CD8-positive, alpha-beta T cell (primary cell): ENCODE measurements at places on chromosomes 4 and X. TPM values are rescaled to one million over a fixed set of nuclear protein-coding genes. Genes with fewer than 3 reads are reported as not detected.

DNA sequence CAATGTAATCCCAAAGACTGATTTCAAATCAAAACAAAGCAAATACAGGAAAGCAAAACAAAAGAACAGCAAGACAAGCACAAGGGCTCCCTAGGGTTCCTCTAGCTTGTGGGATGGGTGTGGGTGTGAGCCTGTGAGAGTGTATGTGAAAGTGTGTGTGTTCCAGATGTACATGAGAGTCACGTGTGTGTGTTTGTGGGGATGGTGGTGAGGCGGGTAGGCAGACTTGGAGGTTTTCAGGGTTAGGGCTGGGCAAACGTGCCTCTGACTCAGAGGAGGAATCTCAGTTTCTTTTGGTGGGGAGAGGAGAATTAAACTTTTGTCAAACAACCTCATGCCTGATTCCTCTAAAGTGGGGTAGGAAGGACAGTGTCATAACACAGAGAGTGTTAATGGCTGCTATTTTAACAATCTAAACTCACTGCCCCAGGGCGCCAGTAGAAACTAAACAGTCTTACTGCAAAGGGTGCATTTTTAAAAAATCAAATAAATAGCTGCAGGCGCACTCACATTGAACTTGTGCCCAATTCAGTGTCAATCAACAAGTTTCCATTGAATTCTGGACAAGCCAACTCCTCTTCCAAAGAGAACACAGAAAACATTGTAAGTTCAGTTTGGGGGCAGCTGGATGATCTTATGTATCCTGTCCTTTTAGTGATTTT, 51.8 kb downstream of the CHRDL1 start:
- DNase-seq, result no peak

Gene XAGE2
- not detected for total RNA-seq

- no peak for DNase-seq
Observed at GRCh38 chr4:137514406-137515111, 17.7 kb downstream of the PCDH18 start.

Gene NAA11
- total RNA-seq, result not detected

Gene DKK2
- total RNA-seq, result not detected

DNA sequence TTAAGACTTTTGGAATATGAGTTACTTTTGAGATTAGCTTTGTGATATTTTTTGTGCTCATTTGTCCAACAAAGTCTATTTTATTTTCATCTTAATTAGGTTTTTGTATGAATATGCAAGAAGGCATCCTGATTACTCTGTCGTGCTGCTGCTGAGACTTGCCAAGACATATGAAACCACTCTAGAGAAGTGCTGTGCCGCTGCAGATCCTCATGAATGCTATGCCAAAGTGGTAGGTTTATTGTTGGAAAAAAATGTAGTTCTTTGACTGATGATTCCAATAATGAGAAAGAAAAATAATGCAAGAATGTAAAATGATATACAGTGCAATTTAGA, 10.8 kb downstream of the ALB start:
- no peak for DNase-seq

- DNase-seq, result no peak
Observed at GRCh38 chr4:8538703-8539567, 41.3 kb upstream of the GPR78 start.

Gene FGFR3
- total RNA-seq, result not detected

DNA sequence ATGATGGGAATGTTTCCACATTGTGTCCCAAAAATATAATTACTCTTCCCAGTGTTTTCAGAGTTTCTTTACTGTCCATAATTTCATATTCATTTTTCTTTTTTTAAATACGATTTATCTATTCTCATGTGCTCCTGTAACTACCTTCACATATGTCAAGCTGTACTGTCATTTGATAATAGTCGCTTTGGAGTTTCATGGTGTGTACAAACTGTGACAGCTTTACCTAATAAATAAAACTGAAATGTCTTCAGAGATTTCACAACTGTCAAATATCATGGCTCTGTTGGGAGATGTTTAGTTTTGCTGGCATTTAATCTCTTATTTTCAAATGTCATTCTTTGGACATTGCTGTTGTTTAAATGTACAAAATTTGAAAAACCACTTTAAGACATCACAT, 450.2 kb downstream of the TLL1 start:
- DNase-seq, result no peak

- no peak for DNase-seq
Observed at GRCh38 chrX:100445593-100445992, 35.5 kb upstream of the PCDH19 start.

Gene CHST7
- total RNA-seq, result 9.7 TPM

DNA sequence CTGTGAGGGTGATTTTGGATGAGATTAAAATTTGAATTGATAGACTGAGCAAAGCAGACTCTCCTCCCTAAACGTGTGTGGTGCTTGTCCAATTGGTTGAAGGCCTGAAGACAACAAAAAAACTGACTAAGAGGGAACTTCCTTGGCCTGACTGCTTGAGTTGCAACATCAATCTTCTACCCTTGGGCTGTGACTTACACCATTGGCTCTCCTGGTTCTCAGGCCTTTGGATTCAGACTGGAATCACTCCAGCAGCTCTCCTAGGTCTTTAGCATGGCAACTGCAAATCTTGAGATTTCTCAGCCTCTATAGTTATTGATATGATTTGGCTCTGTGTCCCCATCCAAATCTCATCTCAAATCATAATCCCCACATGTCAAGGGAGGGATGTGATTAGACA, 49.7 kb upstream of the IGFBP7 start:
- no peak for DNase-seq

- no peak for DNase-seq
Observed at GRCh38 chrX:119981286-119982070, 37.9 kb upstream of the NKAP start.

GRCh38 chr4:108889696-108890483, 127.0 kb upstream of the ETNPPL start:
- DNase-seq, result no peak

DNA sequence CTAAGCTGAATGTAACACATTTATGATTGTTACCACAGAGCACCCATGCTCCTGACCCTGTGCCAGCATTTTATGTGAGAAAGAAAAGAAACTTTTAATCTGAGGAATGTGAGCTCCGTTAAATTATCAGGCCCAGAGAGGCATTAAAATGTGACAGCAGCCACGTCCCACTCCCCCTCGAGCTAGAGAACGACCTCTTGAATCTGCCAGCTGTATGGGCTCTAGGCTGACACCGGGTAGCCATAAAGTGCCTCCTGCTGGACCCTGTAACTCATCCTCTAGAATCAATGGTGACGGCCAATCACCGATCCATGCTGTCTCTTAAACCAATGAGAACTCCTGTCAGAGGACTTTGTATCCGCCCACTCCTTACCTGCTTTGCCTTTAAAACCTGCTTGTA, 110.2 kb upstream of the ADRA2C start:
- DNase-seq, result no peak

GRCh38 chr4:67885762-67886161, 2.0 kb upstream of the TMPRSS11D start:
- no peak for DNase-seq

- DNase-seq, result no peak
Observed at GRCh38 chr4:94959307-94959706, 201.6 kb downstream of the BMPR1B start.

DNA sequence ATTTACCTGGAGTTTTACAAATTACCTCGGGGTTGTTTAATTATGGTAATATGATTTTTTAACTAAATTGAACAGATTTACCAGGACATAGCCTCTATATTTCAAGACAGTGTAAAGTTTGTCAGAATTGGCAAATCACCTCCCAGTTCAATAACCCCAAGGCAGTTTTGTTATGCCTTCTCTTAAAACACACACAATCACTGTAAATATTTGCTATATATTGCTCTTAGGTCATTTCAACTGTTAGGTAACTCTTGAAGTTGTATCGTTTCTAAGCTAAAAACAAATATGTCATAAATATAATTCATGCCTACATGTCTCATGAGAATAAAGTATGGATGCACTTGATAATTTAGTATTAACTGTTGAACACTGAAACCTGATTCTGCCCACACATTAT, 24.1 kb downstream of the PDLIM5 start:
- no peak for DNase-seq

Gene MGARP
- total RNA-seq, result not detected

GRCh38 chrX:40155589-40156469, 58.1 kb upstream of the BCOR start:
- no peak for DNase-seq

DNA sequence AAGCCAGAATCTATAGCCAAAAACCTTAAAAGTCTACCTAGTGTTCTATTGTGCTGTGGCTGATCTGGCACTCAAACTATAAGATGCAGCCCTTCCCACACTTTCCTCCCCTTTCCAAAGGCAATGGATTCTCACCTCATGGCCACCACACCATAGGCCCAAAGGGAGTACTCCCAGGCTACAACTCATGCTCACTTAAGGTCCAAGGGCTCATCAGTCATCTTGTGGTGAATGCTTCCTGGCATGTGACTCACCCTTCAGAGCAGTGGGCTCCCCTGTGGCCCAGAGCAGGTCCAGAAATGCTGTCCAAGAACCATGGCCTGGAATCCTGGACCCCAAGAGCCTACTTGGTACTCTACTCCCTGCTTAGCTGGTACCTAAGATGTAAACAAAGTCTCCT, 181.0 kb downstream of the CHRDL1 start:
- DNase-seq, result no peak

Gene PYURF
- 27.6 TPM for total RNA-seq

DNA sequence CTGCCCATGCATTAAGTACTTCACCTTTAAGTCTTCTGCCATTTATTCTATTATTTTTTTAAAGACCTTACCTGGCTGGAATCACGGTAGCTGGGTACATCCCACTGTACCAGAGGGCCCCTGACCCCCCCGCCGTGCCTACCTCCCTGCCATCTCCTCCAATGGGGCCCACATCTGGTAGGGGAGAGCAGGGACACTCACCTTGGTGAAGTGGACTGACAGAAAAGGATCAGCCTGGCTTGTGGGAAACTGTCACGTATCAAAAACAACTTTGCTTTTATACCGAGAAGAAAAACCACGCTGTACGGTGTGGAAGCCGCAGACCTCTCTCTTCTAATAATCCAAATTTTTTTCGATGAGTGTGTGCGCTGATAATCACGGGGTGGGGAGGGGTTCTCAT, at the start of gene FOXP3:
Gene FOXP3 (minus strand): TSS at position 251 of the 400 bp plus-strand sequence. CDS start 6,205 bp downstream, outside the sequence.
- no peak for DNase-seq
